SW 1271 (cell line): ENCODE measurements at places on chromosomes 13 and 19.
A peak's percentile ranks its signal among the peaks of the same experiment; 100 is the strongest.

- DNase-seq, result no peak
Measured at GRCh38 chr19:16252459-16253205, 54.9 kb downstream of the AP1M1 start.

DNA sequence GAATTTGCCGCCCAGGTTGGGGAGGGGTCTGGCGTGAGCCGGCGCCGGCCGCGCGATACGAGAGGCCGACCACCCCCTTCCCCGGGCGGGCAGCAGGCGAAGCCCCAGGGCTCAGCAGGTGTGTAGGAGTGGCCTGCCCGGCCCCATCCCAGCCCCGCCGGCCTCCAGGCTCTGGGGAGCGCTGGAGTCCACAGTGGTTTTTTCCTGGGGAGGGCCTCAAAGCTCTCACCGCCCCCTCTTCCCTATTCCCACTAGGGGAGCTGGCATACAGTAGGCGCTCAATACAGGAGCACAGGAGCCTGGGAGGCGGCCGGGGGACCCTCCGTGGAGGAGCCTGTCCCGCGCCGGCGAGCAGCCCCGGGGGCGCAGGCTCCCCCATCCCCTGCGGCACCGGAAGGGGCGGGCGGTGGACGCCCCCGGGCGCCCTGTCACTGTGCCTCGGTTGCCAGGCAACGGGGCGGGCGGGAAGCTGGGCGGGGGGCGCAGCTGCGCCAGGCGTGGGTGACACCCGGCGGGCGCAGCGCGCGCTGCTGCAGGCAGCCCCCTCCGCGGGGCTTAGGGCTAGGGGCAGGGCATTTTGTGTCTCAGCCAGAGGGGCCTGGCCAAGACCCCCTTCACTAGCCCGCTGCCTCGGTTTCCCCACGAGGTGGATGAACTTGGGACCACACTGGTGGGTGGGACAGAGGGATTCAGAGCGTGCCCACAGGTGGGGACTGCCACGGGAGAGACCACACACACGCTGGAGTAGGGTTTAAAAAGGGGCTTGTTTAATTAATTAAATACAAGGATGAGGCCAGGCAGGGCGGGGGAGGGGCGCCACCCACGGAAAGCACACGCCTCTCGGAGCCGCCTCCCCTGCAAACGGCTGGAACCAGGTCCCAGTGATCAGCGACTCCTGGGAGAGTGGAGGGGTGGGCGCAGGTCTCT is 3.6 kb upstream of the REXO1 start:
- no peak for DNase-seq

- no peak for DNase-seq
Measured at GRCh38 chr13:31433746-31434145, 234.0 kb downstream of the B3GLCT start.

- no peak for DNase-seq
Measured at GRCh38 chr13:58324161-58324560, 692.6 kb downstream of the PCDH17 start.

DNA sequence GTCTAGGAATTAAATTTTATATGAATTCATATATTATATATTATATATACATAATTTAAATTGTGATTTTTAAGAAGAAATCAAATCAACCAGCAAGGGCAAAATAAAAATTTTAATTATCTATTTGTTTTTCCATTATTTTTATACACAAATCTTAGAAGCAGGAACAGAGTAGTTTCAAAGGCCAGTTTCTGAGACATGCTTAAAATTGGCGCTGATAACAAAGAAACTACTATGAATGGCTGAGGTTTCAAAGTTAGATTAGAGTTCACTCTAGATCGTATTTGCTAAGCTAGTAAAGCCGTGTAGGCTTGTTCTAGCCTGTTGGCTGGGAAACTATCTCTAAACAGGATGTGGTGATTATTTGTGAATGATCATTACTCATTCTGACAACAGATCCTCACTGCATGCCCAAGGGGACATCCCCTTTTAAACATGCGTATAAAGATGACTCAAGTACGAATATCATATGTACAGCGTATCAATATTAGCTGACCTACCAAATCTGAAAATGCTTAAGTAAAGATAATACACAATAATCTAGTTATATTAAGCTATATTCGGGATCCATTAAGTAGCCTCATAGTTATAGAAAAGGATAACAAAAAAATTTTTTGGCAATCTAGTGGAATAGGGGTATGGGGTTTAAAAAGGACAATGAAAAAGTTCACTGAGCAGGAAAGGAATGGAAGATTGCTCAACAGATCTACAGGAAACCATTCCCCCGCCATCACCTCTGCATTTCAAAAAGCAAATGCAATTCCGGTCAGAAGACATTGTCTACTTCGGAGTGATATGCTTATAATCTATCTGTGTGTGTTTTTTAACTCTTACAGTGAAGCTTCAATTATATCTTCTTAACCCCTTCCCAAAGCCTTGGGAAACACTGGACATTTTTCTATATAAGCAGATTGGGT is 150.1 kb downstream of the SHISA2 start:
- peak; percentile 6 for DNase-seq

GRCh38 chr19:12064590-12065538 is at the start of gene ZNF844:
Gene ZNF844 (plus strand): TSS chr19:12064731. CDS start chr19:12064874, 143 bp downstream.
- peak; percentile 94 for DNase-seq

- DNase-seq, result peak; percentile 55
Measured at GRCh38 chr19:488505-489417, 7.5 kb upstream of the MADCAM1 start.

DNA sequence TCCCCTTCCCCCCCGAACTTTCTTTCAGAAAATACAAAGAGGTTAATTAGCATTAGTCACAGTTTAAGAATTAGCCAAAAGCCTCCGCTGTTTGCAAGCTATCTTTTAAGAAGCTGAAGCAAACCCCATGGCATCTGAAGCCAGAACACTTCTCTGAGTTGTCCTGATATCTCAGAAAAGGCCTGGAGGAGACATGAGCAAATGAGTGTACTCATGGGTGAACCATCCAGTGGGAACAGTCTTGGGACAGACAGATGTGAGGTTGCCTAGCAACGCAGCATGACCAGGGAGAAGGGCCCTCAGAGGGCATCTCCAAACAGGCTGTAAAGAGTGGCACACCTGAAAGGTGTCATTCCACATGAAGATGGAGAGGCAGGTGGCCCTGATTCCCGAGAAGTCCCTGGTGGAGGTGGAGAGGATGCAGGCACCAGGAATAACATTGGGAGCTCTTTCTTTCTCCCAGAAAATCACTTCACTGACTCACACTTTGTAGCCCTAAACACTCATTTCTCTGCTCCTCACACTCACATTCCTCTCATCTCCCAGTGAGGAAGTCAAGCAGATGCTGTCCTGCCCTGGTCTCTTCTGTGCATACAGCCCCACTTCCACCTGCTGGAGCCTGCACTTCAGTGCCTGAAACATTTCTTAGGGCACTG is 87.0 kb upstream of the TSHZ3 start:
- DNase-seq, result peak; percentile 2

DNA sequence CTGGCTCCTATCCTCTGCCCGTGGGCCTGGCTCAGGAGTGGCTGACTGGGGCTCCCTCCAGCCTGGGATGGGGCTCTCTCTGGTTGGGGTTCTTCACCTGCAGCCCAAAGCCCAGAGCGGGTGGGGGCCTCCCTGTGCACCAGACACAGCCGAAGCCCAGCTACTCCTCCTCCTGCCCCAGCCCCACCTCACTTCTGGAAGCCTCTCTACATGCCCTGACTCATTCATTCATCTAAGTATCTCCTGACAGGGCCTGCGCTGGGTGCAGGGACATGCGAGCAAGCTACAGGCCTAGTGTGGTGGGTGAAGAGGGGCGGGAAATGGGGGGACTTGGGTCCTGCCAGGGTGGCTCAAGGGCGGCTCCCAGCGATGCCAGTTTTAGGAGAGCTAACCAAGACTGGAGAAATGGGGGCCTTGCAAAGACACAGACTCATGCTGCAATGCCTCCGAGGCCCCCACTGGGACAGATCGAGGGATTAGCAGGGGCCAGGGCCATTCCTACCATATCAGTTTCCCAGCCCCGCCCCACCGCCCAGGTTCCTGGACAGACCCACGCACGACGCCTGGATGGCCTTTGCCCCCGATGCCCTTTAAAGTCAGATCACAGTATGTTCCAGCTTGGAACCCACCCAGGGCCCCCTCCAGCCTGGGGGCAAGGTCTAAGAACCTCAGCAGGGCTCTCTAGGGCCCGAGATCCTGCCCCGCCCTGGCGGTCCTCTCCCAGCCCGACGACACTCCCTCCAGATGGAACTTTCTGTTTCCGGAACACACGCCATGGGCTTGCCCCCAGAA is 12.6 kb downstream of the LSM4 start:
- no peak for DNase-seq

DNA sequence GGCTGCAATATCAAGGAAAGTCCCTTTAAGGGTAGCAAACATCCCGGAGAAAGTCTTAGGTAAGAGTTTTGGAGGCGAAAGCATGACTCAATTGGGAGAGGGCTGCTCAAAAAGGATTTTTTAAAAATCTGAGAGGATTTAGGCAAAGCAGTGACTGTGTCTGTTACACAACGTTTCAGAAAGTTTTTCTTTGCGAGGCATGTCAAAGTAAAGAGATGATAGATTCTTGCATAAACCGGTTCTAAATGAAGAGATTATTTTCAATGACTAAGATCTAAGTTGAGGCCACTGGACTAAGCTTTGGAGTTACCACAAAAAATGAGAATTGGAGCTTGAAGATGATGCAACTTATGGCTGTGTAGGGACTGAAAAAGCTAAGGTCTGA is 43.7 kb upstream of the ENOX1 start:
- no peak for DNase-seq

GRCh38 chr13:49584771-49585182 is 581 bp downstream of the RCBTB1 start:
- DNase-seq, result no peak

GRCh38 chr13:77687799-77688198 is 9.7 kb upstream of the SLAIN1 start:
- DNase-seq, result no peak

DNA sequence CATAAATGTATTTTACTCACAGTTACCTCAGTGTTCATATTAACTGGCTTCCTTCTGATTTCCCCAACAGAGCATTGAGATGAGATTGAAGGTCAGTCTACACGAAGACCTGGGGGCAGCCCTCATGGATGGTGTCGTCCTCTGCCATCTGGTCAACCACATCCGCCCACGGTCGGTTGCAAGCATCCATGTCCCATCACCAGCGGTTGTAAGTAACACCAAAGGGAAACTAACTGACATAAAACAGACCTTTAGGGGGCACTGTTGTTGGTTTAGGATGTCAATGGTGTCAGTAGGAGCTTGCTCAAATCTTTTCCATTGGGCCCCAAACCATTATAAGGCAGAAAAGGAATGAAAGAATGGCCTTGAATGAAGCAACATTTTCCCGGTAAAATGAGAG is 68.2 kb downstream of the ESD start:
- DNase-seq, result no peak

DNA sequence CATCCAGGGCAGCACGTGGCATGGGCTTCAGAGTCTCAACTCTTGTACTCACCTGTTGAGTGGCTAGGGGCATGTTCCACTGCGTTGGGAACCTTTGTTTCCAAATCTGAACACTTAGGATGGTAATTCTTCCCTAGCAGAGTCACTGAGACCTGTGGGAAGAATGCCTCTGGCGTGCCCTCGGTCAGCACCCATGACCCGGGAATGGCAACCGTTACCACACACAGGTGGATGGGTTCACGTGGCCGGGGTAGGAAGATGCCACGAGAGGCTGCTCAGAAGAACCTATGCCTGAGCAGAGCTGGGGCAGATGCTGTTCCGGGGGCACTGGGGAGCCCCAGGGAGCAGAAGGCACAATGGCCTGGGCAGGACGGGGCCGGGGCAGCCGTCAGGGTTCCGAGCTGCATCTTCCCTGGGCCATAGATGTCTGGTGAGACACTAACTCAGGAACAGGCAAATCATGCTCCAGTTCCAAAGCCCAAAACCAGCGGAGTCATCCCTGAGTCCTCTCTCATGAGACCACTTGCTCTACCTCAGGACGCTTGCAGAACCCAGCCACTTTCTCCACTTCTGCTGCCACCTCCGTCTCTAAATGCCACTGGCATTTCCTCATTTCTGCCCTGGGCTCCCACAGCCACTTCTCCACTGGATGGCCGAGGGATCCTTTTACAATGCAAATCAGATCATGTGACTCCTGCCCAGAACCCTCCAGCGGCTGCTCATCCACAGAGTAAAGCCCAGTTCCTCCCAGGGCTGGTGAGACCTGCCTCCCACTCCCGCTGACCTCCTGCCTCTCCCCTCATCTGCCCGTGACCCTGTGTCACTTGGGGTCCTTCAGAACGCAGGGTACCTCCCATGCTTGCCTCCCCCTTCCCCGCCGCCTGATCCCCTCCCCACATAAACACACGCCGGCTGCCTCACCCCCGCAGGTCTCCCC is 36.7 kb downstream of the FAM124A start:
- no peak for DNase-seq

- DNase-seq, result no peak
Measured at GRCh38 chr19:2054763-2055162, 3.7 kb upstream of the MKNK2 start.

DNA sequence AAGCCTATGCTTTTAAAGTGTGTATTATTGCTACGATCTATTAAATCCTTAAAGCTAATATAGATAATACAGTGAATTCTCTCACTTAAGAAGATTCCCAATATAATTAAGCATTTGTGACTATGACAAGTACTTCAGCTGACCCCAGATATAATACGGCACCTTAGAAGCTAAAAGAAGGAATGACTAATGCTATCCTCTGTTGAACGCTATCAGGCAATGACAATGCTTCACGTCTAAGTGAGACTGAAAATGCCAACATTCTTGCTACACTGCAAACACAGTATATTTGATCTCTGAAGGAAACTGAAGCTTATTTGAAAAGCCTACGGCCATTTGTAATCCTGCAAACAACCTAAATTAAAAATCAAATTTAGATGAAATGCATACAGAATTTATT is 19.7 kb downstream of the VWA8 start:
- no peak for DNase-seq

DNA sequence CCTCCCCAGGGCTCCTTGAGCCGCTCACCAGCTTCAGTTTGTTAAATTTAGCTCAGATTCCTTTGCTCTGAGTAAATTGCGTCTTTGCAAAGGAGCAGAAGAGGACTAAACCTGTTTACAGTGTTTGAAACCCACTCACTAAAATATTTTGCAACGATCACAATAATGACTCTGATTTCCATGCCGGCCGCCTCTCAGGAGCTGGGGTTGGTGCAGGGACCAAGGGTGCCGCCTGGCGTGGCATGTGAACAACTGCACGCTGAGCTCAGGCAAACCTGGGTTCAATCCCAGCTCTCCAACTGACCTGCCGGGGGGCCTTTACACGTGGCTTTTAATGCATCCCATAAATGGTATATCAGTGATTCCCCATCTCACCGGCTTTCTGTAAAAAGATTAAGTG is 68.7 kb upstream of the CACNA1A start:
- DNase-seq, result no peak

GRCh38 chr13:99288089-99288488 is 19.1 kb downstream of the GPR183 start:
- no peak for DNase-seq
